ENCODE measurements at places on chromosomes 6 and 20.
A peak's percentile ranks its signal among the peaks of the same experiment; 100 is the strongest.

- DNase-seq, result no peak
These were observed 268.8 kb upstream of the DEFB112 start for GRCh38 chr6:50318536-50318935.

DNA sequence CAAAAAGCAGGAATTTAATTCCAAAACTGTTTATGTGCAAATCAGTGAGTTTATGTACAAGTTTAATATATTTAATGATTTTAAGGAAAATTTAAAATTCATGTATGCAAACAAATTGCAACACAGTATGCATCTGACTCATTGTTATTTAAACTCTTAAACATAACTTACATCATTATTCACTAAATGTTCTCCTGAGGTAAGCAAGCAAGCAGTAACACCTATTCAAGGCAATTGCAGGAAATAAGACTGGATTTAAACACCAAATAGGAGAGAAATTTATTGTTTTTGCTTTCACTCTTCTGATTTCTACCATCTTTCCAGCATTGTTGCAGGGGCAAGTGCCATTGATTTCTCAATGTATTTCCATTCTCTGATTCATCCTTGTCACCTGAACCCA is 239.5 kb downstream of the TFAP2A start:
- no peak for DNase-seq

GRCh38 chr6:38085031-38085430 is 265.5 kb downstream of the ZFAND3 start:
- no peak for DNase-seq

DNA sequence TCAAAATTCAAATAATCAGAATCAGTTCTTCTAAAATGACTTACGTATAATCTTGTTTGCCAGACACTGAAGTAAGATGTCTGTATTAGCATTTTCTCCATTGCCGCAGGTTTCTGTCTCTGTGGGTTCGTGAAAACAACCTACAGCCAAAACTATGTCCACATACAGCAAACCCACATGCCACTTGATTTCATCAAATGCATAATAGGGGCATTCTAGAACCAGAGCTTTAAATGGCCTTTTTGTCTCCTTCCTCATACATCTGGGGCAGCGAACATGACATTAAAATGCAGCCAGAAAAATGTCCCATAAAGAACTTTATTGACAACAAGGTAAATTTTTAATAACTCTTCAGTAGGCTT is 90.2 kb upstream of the QKI start:
- DNase-seq, result no peak

DNA sequence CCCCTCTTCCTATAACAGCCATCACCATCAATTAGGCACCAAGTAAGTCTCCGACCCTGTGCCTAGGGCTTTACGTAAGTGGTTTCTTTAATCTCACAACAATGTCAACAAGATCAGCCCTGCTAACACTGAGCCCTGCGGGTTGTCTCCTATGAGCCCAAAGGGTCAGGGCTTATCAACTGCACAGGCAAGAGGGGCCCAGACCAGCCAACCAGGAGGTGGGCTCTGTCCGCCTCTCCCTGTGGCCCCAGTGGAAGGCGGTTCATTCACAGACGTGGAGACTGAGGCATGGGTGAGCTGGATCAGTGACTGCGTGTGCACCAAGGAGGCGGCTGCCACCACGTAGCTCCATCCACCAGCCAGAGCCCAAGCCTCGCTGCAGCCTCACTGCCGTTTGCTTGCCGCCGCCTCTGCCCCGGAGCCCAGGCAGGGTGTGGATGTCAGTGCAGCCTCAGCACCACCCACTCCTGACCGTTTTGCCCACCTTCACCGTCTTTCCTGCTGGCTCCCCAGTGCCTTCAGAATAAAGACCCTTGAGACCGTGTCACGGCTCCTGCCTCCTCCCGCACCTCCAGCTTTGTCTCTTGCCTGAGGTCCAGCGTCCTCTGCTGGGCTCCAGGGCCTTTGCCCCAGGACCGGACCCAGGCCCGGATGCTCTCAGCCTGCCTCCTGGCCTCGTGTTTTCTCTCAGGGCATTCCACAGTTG is 78.7 kb downstream of the DLL1 start:
- DNase-seq, result no peak

GRCh38 chr6:39496915-39497314 is 174.4 kb upstream of the KCNK16 start:
- DNase-seq, result peak; percentile 84

GRCh38 chr6:145245119-145245518 is 490.2 kb downstream of the EPM2A start:
- DNase-seq, result peak; percentile 17

- peak; percentile 49 for DNase-seq
These were observed 330.9 kb upstream of the CDH4 start for GRCh38 chr20:60921022-60921622.

GRCh38 chr20:32991383-32991782 is 12.8 kb downstream of the SUN5 start:
- no peak for DNase-seq

DNA sequence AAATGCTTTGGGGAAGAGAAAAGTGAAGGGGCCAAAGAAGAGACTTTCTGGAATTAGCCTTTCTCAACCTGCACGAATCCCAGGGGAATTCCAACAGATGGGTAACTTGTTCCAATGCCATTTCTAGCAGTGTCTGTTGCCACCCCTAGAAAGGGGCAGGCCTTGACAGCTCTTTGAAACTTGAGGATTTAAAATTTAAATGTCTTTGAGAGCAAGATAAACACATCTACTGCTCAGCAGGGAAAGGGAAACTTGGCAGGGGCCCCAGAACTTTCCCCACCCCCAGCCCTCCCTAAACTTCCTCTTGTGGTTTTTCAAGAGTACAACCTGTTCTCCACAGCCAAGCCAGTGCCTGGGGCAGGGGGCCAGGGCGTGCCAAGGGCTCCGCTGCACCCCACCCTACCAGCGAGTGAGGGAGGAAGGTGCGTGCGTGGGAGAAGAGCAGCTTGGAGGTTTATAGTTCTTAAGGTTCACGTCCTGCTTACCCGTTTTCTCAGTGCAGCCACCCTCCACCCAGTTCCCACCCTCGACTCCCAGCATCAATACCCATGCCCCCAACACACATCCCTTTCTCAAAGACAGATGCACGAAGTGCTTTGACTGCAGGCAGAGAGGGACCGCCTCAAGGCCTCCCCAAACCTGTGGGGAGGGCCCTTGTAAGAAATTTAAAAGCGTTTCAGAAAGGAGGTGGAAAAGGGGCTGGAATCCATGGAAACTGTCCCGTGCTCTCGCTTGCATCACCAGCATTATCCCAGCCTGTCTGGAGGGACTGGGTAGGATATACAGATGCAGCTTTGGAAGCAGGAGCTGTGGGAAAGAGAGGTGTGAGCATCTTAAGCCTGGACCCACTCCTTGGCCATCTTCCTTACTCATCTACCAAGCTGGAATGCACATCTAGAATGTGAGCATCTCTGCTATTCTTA is 4.5 kb upstream of the TAF8 start:
- peak; percentile 68 for DNase-seq

GRCh38 chr20:2920473-2920872 is 47.2 kb downstream of the PTPRA start:
- no peak for DNase-seq

Measured in fibroblast of skin of scalp (primary cell).